ENCODE measurements at places on chromosomes 16 and 17.

DNA sequence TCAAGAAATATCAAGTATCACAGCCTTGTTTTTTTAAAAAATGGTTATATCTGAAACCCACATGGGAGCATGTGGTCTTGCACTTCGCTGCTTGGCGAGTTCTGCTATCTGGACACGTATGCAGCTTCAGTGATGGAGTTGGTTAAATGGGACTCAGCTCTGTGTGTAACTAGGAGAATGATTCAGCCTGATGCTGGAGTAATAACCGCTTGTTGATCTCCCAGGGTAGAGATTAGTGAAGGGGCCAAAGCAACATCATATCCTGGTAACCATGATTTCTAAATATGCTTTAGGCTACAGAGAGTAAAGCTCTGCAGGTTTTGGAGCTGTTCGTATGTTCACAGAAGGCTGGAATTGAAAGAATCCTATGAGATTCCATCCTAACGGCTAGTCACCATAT lies 63.2 kb downstream of the IQCK start:
- DNase-seq = no peak

- no peak for DNase-seq
These were observed 149.0 kb upstream of the FAM20A start for GRCh38 chr17:68750208-68750562.

- DNase-seq = no peak
These were observed 592 bp upstream of the ZNF385C start for GRCh38 chr17:42098730-42099399.

DNA sequence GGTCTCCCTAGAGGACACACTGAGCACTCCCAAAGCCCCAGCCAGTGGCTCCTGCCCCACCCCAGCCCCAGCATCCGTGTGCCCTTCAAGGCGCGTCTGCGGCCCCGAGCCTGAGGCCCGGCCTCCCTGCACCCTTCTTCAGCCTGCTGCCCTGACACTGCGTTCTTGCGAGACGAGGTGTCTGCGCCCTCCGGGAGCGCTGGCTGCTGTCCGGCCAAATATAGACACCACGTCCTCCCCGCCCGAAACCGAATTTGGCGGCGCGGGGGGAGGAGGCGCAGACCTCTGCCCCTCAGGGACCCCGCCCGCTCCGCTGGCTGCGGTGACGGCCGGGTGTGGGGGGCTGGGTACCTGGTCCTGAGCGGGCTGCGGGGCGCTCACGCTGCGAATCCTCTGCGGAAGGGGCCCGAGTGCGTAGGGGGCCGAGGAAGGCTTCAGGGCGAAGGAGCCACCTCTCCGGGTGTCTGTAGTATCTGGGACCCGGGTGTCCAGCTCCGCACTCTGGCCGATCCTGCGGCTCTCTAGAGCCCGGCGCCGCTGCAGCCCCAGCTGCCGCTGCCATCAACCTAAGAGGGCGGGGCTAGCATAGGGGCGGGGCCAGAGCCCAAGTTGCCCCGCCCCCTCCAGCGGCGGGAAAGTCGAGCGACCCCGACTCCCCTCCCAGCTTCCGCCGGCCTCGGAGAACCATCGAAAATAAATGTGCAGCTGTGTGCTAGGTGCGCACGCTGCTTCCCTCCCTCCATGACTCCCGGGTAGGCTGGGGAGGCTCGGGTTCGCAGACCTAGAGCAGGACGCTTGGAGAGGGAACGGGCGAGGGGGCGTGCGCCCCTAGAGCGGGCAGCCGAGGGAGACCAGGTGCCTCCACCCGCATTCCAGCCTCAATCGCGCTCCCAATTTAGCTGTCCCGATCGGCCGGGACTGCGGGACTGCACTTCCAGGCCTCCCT lies at the start of gene CORO6:
Gene CORO6, minus strand, starts transcription at position 576 of the 946 bp plus-strand sequence. CDS start 1,491 bp downstream, outside the sequence.
- DNase-seq = no peak

GRCh38 chr16:87570938-87571867 lies 31.1 kb upstream of the JPH3 start:
- DNase-seq = no peak

All from pulmonary artery endothelial cell (primary cell).